NCI-H187 treated with DMSO at 0.1 percent for 48 hours (cell line): ENCODE measurements at places on chromosomes 3 and 15.

DNA sequence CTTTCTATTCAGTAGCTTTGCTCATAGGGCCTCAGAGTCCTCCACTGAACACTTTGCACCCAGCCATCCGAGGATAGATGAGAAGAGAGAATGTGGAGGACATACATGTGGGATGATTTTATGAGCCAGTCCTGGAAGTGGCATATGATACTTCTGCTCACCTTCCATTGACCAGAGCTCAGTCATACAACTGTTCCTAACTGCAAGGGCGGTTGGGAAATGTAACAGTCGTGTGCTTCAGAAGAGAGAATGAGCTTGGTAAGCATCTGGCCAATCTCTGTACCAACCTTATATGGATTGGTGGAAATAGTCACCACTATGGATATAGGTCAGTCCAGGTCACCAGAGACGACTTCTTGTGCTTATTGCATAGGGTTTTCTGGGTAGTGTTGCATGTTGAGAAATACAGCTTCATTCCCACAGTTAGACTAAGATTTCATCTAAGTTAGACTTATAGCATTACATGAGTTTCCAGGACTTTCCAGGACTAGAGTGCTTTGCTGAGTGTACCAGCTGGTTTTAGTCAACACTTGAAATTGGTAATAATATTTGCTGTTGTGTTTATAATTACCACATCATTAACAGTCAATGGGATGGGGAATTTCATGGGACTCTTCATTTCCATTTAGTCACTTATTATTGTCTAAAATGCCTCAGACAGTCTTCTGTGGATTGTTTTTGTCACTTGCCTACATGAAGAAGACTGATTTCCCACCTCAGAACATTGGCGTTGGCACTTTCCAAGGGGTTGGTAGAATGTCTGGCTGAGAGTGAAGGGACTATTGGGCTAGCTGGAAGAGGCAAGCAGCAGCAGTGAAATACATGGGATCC is 214.5 kb upstream of the ROPN1 start:
- no peak for DNase-seq

- no peak for DNase-seq
Observed at GRCh38 chr15:30038667-30039523, 43.9 kb upstream of the GOLGA8J start.

- DNase-seq, result no peak
Observed at GRCh38 chr3:59771768-59772181, 722.0 kb upstream of the CFAP20DC start.

DNA sequence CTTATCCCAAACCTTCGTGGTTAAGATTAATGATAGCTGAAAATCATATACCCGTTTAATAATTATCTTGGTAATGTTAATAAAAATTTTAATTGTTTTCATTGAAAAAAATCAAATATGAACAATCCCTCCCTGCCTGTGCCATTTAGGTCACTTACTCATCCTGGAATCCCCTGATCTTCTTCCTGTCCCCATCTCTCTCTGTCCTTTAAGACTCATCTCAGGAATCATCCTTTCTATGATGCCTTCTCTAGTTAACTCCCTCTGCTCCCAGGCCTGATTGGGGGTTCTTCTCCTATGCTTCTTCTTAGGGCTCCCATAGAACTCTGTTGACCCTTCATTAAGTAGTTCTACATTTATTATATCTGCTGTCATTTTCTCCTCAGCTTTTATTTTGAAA is 91.6 kb downstream of the MBNL1 start:
- no peak for DNase-seq

DNA sequence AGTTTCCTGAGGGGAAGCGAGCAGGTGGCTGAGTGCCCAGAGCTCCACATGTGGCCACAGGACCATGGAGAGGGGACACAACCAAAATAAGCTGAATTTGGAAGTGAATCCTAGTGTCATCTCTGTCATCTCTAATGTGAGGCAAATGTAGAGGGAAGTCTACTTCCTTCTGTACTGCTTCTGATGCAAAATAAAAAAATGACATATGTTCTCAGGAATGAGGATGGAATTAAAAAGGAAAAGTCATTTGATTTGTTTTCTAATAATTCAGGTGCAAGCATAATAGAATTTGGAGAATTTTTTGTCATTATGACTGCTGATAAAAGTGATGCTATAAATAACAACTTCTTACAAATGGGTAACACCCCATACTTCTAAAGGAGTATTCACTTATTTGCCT is 59.5 kb upstream of the POU1F1 start:
- DNase-seq, result no peak
